NCI-H510A treated with DMSO at 0.1 percent for 48 hours (cell line): ENCODE measurements at places on chromosomes 5 and 9.

DNA sequence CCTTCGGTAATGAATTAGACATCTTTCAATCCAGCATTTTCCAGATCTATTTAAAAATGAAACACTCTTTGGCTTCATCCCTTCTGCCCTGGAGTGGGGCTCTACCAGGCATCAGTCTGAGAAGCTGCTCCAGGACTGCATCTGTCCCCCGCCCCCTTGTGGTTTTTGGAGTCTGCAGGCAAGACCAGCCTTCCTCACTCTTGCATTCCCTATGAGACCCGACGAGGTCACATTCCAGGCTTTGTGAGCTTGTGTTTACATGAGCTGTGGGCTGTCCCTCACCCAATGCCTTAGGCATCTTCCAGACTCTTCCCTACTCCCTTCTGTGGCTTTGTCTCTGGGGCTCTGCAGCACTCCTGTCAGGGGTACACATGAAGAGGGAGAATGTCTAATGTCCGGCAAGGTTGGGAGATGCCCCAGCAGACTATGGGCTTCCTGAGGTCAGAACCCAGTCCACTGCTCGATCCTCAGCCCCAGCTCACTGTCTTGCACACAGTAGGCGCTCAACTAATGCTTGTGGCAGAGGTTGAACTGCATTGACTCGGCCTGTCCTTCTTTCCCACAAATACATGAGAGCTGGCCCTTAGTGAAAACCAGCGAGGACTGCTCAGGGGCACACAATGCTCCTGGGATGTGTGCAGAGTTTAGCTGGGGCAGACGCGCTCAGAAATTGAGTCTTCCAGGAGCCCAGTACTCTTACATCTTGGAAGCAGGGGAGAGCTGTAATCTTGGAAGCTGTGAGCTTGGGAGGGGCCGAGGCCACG is 11.7 kb upstream of the GADD45G start:
- no peak for DNase-seq

DNA sequence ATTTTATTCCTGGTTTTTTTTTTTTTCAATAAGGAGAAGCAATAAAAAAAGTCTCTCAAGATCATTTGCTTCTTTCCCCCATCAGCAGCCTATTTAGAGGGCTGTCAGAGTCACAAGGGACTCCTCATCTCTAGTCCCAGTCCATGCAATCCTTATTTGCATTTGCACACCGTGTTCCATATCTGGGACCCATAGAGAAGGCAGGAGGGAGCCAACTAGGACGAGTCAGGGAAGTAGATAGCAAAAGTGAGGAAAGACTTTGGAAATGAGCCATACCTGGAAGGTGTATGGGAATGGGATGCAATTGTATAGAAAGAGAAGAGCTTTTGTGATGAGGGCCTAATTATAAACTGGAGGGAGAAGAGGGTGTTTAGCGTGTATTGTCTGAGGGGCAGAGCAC is 160.0 kb downstream of the PIK3R1 start:
- DNase-seq = no peak

DNA sequence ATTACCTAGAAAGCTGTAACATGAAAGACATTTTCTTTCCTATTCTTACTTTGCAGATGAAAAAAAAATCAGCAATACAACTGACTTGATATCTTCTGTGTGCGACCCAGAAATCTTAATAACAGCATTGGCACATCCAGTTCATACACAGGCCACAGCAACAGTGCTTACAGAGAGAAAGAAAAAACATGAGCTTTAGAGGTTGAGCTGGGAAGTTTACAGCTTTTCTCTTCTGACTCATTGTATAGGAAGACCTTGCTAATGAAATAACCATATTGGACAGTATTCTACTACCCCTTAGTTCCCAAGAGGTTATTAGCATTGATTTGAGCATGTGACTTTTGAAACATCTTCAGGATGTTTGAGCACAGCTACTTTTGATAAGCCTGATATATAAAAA is 1033.4 kb upstream of the DMAC1 start:
- no peak for DNase-seq

DNA sequence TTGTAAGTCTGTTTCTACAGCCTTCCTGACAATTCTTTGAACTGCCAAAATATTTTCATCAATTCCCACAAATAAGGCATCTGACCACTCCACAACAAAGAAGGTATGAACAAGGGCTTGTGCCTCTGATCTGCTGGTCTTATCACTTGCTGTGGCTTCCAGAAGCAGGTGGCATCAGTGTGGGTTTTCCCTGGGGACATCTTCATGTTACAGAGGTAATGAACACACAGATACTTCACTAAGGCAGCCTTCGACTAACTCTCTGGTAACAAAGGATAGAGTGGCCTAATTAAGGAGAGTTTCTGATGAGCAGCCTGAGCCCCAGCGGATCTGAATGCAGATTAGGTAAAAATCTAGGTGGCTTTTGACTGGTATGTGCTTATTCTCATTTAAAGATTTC is 15.2 kb upstream of the ERAP2 start:
- DNase-seq = no peak

DNA sequence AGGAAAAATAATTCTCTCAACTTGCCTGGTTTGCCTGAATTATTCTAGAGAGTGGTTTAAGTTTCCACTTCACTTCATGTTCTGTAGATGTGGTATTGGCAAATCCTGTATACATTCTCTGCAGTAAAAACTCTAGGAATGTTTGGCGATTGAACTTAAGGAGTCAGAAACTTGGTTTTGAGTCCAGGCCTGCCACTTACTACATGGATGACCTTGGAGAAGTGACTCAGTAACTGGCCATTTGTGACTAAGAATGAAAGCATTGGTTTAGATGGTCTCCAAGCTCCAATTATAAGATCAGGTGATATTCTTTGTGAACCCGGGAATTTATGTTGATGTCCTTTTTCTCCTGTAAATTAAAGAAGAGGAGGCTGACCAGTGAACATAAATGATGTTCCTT is 233.8 kb downstream of the GAS1 start:
- DNase-seq = no peak

GRCh38 chr5:159906463-159906862 is 9.8 kb upstream of the ADRA1B start:
- no peak for DNase-seq

GRCh38 chr5:150596826-150597225 is 43.6 kb upstream of the SYNPO start:
- no peak for DNase-seq

- DNase-seq = no peak
Measured at GRCh38 chr5:107563959-107564544, 106.7 kb downstream of the EFNA5 start.
